ENCODE measurements at places on chromosomes 11 and 22.

- peak; percentile 6 for DNase-seq
These were observed 38.0 kb upstream of the ARFGAP3 start for GRCh38 chr22:42895087-42895486.

- DNase-seq: no peak
These were observed 64.2 kb downstream of the EFCAB6 start for GRCh38 chr22:43747877-43748276.

DNA sequence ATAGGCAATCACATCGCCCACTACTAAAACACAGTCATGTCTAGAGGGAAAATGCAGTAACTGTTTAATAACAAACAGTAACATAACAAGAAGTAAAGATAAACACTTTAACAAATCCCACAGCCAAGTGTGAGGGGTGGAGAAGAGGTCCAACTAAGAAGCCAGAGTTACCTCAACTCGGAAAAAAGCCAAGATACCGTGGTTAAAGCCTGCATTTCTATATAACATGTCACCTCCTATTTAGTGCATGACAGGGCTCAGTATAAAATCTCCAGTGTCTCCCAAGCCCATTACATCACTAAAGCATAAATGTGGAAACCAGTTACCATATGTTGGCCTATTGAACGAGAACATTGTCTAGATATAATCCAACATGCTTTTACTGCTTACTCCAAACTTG, 281.7 kb downstream of the LRRC4C start:
- DNase-seq: peak; percentile 65

- DNase-seq: no peak
These were observed 669 bp downstream of the RPL27A start for GRCh38 chr11:8683115-8683807.

DNA sequence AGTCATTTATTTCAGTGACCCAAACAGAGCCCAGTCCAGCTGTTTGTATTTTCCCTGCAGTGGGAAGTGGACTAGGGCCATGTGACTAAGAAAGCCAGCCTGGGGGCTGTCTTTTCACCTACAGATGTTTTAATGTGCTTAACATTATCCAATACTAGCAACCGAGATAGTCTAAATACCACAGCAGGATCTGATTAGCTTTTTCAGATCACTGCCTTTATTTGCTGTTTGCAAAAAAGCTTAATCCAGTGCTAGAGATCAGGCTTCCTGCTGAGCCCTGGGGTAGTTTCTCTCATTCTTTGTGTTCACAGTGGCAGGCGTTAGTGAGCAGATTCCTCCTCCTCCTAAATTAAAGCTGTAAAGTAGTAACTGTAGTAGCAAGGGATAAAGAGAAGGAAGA, 35.0 kb downstream of the ZC3H12C start:
- peak; percentile 59 for DNase-seq

GRCh38 chr22:20955548-20955947, 11.5 kb upstream of the AIFM3 start:
- DNase-seq: no peak

DNA sequence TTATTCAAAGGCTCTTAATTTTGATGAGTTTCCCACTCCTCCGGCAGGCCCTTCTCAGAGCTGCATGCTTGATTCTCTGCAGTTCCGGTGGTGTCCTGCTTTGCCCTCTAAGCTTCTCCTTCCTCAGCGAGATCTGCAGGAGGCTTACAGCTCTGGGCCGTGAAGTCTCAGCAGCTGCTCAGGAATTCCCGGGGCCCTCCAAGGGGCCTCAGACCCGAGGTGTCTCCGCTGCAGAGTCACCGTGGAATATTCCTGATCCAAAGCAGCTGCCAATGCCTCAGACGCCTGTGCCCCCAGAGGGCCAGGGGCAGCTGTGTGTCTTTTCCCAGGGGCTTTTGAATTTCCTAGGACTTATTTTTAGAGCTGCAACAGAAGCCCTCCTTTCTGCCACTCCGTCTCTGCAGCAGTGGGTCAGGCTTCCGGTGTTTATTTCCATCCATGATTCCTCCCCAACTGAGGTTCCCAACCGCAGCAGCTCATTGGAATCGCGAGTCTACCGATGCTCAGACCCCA, 37.2 kb downstream of the RPS6KA4 start:
- DNase-seq: peak; percentile 33

DNA sequence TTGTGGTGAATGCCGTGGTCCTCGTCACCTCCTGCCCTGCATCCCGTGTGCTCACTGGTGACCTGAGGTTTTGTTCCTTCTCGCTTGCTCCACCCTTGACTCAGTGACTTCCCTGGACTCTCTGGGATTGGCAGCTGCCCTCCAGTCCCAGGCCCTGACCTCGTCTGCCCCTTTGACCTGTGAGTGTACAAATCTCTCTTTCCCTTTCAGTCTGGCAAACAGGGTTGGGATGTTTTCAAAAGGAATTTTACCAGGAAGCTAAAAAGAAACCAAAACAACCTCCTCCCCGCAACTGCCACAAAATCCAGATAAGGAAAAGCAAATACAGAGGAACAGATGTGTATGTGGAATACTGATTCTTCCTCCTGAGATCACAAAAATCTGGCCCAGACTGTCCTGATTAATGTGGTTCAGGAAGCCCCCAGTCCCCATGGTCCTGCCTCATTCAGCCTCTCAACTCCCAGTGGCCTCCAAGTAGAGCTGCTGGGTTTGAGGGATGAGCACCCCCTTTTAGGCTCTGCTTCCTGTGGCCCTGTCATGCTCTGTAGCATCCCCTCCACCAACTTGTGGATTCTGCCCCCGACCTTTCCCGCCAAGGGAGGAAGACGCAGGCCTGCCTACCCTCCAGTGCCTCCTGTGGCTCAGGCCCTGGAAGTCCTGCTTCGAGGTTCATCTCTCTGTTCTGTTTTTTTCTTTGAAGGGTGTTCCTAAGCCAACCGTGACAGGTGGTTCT, 15.2 kb downstream of the ROBO4 start:
- no peak for DNase-seq

DNA sequence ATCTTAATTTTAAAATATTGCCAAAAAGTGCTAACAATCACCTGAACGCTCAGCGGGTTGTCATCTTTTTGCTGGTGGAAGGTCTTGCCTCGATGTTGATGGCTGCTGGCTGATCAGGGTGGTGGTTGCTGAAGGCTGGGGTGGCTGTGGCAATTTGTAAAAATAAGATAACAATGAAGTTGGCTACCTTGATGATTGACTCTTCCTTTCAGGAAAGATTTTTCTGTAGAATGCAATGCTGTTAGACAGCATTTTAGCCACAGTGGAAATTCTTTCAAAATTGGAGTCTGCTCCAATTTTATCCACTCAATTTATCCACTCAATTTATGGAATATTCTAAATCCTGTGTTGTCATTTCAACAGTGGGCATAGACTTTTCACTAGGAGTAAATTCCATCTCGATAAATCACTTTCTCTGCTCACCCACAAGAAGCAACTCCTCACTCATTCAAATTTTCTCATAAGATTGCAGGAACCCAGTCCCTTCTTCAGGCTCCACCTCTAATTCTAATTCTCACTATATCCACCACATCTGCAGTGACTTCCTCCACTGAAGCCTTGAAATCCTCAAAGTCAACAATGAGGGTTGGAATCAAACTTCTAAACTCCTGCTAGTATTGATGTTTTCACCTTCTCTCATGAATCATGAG, 78.8 kb downstream of the LINC01488 start:
- peak; percentile 14 for DNase-seq

DNA sequence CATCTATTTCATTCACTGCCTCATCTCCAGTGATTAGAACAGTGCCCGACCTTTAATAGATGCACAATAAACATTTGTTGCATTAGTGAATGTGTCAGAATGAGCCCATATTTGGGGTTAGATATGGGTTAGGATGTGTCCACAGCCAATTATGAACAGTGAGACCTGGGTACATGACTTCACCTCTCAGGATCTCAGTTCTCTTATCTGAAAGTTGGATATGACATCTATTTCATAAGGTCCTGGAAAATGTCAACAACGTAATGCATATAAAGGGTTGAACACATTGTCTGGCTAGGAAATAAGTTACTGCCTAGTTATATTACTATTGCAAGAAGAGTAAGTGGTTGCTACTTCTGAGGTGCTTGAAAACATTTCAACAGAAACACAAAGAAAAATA, 79.7 kb upstream of the LDLRAD3 start:
- DNase-seq: no peak

DNA sequence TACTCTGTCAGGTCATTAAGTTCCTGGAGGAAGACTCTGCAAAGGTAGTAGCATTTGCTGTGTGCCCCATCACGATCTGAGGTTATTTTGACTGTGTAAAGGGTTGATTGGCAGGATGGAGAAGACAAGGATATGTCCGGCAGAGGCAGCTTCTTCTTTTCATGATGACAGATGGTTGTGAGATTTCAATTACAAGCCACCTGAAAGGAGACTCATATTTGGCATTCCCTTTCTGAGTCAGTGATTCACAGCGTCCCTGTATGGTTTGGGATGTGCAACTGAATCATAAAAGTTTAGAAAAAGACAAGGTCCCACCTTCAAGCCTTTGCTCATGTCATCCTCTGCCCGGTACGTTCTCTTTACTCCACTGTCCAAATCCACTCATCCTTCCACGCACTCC, 113.4 kb downstream of the MTNR1B start:
- DNase-seq: no peak

DNA sequence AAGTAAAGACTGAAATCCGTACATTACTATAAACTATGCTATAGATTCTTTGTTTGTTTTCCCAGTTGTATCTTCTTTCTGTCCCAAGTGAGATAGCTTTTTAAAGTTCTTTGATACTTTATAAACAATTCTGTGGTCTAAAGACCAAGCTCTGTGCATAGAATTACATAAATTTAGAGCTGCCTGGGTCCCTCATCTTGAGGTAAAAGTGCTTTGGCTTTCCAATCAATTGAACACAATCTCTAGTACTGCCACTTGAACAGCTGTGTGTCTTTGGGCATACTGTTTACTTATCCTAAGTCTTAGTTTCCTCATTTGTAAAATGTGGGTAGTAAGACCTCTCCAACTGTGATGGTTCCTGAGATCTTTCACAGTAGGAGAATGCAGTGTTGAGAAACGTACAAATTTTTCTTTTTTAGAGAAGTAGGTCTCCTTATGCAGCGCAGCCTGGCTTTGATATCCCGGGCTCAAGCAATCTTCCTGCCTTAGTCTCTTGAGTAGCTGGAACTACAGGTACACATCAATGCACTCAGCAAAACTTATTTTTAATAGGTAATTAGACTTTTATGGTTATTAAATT, 2.5 kb upstream of the EED start:
- no peak for DNase-seq

GRCh38 chr22:20384865-20385264, 9.1 kb upstream of the ZNF74 start:
- no peak for DNase-seq

- DNase-seq: peak; percentile 6
These were observed 37.1 kb downstream of the PKNOX2 start for GRCh38 chr11:125201525-125202141.
